ENCODE measurements at places on chromosomes 2 and 18.

GRCh38 chr18:78771496-78772359, 207.9 kb upstream of the SALL3 start:
- no peak for DNase-seq

DNA sequence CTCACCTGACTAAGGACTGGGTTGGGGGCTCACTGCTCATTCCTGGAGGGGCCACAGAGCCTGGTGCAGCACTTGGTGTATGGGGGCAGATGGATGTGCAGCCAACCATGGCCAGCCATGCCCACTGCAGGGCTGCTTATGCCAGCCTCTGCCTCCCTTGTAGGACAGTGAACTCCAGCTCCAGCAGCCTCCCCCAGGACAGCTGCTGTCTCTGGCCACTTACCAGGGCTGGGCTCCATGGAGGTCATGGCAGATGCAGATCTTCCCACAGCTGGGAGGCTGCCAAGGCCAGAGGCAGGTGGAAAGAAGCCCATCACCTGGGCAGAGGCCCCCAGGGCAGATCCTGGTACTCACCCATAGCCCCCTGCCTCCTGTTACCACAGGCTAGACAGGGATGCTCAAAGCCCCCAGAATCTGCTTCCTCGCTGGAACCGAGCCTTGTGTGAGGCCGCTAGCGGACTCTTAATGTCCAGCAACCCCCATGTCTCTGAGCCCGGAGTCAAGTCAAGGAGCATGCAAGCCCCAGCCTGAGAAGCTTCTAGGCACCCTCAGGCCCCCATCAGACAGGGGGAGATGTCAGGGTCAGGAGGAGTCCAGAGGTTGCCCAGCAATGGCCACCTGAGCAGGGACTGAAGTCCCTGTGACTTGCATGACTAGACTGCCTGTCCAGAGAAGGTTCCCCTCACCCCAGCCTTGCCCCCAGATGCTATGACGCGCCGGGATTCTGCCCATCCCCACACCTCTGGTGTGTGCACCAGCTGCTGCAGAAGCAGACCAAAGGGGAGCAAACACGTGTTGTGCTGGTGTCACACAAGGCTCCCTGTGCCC, 123.6 kb downstream of the TWIST2 start:
- DNase-seq: no peak

DNA sequence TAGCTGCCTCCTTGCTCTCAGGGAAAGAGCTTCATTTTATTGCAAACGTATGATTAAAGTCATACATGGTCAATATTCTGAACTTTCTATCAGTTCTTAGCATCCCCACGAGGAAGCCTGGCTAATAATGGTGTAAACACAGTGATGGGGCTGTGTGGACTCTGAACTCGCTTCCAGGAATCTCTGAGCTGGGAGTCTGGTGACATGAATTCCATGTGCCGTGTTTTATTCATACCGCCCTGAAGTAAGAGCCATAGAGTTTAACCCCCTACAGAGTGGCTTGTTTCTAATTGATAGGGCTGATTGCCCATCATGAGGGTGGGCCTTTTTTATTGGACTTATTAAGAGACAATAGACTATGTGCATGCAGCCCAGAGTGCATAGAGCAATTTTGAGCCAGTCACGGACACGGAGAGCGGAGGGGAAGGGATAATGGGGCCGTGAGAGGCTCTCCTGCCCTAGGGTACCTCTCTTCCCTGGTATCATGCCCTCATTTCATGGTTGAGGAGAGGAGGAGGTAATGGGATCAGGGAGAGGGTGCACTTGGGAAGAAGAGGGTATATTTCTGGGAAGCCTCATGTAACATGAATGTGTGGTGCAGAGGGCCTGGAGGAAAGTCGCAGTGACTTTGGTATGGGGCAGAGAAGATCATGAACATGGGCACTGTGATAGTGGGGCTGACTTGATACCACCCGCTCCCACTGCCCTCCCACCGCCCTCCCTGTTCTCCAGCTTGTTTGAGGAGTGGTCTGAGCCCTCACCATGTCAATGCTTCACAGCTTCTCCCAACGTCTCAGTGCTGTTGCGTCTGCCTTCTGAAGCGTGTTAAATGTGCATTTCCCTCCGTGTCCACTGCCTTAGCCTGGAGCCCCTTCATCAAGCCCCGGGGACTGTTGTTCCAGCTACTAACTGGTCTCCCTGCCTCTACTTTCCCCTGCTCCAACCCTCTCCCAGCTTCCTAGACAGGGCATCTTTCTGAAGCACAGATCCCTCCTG, 73.2 kb downstream of the IL1R2 start:
- DNase-seq: no peak

GRCh38 chr18:58937071-58937886, 72.6 kb downstream of the ZNF532 start:
- DNase-seq: no peak

- DNase-seq: no peak
These were observed 6.2 kb downstream of the ADAM17 start for GRCh38 chr2:9549420-9549819.

GRCh38 chr2:200467806-200468681, 41.8 kb downstream of the KCTD18 start:
- no peak for DNase-seq

GRCh38 chr2:203857656-203858055, 9.9 kb upstream of the CTLA4 start:
- DNase-seq: no peak

- DNase-seq: no peak
These were observed 178.6 kb downstream of the ZBTB7C start for GRCh38 chr18:48230467-48231113.

GRCh38 chr2:154589514-154589913, 109.0 kb upstream of the KCNJ3 start:
- DNase-seq: no peak

DNA sequence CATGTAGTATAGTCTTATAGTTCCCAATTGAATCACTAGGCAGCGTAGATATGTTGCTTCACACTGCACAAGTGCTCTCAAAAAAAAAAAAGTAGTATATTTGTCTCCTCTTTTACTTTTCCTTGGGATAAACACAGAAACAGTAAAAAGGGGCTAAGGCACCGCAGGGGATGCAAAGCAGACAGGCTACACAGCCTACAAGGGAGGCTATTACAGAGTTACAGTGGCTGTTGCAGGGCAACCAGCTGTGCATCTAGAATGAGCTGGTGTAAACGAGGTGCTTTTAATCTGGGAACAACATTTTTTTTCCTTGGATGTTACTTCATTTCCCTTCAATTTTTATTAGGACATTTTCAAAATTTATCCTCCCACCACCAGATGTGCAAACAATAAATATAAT, 1934.7 kb upstream of the CELF4 start:
- no peak for DNase-seq

GRCh38 chr2:145277922-145278321, 758.0 kb upstream of the ZEB2 start:
- DNase-seq: no peak

DNA sequence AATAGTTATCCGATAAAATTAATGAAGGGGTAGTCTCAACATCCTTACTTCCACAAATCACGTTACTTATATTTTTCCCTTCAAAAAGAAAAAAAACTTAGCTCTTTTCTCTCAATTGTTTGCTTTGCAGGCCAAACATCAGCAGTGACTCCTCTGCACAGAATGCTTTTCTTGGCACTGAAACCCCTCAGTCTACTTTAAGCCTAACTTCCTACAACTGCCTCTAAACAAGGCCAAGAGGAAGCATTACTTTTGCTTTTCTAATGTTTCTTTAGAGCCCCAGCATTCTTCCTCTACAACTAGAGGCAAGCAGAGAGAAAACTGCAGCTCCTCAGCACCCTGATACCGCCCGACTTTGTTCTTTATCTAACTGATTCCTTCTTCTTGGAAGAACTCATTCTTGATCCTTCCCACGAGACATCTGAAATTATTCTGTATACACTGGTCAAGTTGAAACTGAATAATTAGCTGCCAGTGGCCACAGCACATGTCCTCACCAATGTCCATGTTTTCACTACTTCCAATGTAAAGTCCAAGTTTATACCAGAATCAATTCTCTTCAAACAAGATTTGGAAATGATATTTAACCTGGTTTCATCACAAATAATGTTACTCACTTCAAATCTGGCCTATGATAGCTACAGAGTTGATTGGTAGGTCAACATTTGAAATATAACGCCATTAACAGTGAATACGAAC, 55.3 kb downstream of the DTNB start:
- no peak for DNase-seq

DNA sequence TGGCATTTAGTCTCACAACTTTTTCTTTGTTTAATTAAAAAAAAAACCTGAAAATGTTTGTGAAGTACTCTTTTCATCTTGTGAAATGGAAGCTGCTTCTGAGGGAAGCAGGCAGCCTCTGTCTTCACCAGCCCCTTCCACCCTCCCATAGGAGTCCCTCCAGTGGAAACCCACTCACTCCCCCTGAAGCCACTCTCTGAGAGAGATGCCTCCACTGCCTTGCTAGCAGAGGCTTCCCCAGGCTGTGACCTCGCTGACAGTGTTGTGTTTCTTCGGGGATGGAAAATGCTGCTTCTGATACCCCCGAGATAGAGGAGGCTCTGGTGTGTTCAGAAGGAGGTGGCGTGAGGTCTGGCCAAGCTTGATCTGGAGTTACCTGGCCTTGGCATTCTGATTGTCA, 59.9 kb downstream of the SH3RF3 start:
- no peak for DNase-seq

GRCh38 chr18:44911773-44912172, 231.1 kb downstream of the SETBP1 start:
- no peak for DNase-seq

- DNase-seq: no peak
These were observed 134.0 kb downstream of the RAB3GAP1 start for GRCh38 chr2:135186054-135186453.

GRCh38 chr18:26090130-26091046, at the start of gene SS18:
TSS of gene SS18 (minus strand) at chr18:26090613. CDS start at chr18:26090569, 44 bp downstream.
- peak; percentile 90 for DNase-seq

DNA sequence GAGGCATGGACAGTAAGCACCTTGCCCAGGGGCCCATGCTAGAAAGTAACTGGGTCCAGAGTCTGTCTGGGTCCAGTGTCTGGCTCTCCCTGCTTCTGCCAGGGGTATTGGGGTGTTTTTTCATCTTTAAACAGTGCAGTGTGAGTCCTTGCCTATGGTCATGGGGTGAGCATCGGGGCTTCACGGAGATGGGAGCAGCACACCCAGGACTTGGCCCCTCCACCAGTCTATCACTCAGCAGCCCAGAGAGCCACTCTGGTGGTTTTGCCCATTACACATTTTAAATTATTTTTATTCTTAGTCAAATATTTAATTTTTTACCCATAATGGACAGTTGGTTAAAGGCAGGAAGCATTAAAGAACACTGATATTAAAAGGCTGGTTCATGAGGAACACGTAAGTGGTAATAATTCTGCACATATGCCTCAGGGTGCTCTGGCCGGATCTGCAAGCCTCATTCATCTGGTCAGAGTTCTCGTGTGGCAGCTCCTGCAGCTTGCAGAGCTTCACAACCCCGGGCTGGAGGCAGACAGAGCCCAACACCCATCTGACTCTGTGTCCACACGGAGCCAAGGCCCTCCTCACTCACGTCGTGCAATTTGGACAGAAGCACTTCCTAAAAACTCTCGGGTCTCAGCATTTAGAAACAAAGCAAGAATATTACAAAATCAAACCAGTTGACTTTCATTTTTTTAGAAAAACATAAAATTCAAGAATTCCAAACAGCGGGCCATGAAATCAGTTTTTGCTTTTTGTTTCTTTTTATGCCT, 204.1 kb downstream of the CTIF start:
- no peak for DNase-seq

DNA sequence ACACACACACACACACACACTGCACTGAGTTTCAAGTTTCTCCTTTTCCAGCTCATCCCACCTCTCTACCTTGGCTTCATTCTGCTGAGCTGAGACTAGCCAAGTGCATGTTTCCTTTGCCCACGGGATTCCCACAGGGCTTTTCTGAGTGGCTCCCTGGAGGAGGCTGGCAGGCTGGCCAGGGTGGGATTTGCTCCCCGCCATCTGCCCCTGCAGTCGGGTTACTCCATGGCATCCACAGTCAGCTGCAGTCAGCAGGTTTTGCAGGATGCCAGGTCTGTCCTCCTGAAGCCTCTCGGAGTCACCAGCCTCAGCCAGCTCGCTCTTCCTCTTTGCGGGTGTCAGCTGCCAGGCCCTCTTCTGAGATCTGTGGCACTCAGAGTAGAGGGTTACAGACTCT, 783.7 kb upstream of the SOX11 start:
- DNase-seq: no peak

GRCh38 chr18:13175754-13176210, 42.8 kb upstream of the LDLRAD4 start:
- DNase-seq: no peak

DNA sequence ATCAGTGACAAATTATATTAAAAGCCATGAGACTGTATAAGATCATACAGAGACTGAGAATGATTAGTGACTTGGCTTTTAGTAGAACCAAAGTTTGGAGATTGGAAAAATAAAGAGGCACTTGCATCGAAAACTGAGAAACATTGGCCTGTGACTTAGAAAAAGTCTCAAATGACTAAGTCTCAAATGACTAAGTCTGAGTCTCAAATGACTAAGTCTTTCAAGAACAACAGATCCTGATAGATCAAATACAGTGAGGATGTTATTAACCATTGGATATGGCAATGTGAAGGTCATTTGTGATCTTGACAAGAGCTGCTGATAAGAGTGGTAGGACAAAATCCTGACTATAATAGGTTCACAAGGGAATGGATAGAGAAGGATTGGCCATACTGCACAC, 135.5 kb upstream of the FANCL start:
- DNase-seq: no peak

- no peak for DNase-seq
These were observed 193.3 kb upstream of the VWC2L start for GRCh38 chr2:214217599-214217998.

GRCh38 chr2:170092436-170093060, 85.4 kb upstream of the MYO3B start:
- DNase-seq: no peak

- DNase-seq: peak; percentile 82
These were observed 43.3 kb upstream of the PLB1 start for GRCh38 chr2:28452534-28453081.

DNA sequence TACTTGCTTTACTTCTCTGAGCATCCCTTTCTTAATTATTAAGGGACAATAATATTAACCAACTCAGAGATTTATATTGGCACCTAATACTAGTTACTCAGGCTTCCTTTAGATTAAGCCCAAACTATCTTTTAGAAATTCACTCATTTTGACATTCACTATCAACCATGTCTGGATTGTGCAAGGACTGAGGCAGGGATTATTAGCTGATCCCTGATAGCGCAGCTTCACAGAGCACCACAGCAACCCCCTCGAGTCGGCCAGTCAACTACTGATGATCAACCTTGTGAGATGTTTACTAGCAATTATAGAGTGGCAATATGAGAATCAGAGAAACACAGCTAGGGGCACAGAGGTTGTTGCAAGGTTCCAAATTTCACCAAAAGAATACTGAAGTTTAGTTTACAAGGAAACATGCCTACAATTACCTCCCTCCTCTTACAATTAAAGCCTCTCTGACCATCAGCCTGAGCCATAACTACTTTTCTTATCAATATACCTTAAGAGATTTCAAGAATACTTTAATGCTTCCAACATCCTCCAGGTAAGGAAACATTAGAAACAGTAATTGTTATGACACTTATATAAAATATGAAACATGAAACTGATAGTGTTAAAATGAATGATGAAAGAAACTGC, 191.6 kb downstream of the TCF4 start:
- DNase-seq: no peak
